ENCODE measurements at places on chromosomes 1 and 21. TPM values are rescaled to one million over a fixed set of nuclear protein-coding genes. Genes with fewer than 3 reads are reported as not detected.

OVAAL gene
- polyA plus RNA-seq = 0.14 TPM

GCSAML gene
- 0.48 TPM for polyA plus RNA-seq

AADACL4 gene
- polyA plus RNA-seq = 0.05 TPM

MFAP2 gene
- 5.6 TPM for polyA plus RNA-seq

SPRR5 gene
- 0.37 TPM for polyA plus RNA-seq

DISP3 gene
- 0.82 TPM for polyA plus RNA-seq

UBE2U gene
- not detected for polyA plus RNA-seq

ZMYND12 gene
- polyA plus RNA-seq = 3.2 TPM

USP24 gene
- polyA plus RNA-seq = 17.7 TPM

RYR2 gene
- polyA plus RNA-seq = 0.21 TPM

SYT14 gene
- 0.16 TPM for polyA plus RNA-seq

OR2L8 gene
- not detected for polyA plus RNA-seq

NUP210L gene
- 0.05 TPM for polyA plus RNA-seq

C1orf226 gene
- 1.1 TPM for polyA plus RNA-seq

TNFSF18 gene
- polyA plus RNA-seq = 0.52 TPM

PIK3C2B gene
- polyA plus RNA-seq = 12.6 TPM

Measured in thymus (tissue), 14 donors.